ENCODE measurements at places on chromosomes 4 and X. TPM values are rescaled to one million over a fixed set of nuclear protein-coding genes. Genes with fewer than 3 reads are reported as not detected.

DOK7 gene
- 3.3 TPM for total RNA-seq

DLG3 gene
- 22.8 TPM for total RNA-seq

RASGEF1B gene
- total RNA-seq = 19.2 TPM

TENT5D gene
- total RNA-seq = not detected

CLGN gene
- not detected for total RNA-seq

EVC gene
- 58.2 TPM for total RNA-seq

ADH1A gene
- total RNA-seq = 3.5 TPM

MAGEA1 gene
- total RNA-seq = not detected

EPGN gene
- not detected for total RNA-seq

RBBP7 gene
- 89.4 TPM for total RNA-seq

EIF1AX gene
- 71.1 TPM for total RNA-seq

AMBN gene
- not detected for total RNA-seq

DNA sequence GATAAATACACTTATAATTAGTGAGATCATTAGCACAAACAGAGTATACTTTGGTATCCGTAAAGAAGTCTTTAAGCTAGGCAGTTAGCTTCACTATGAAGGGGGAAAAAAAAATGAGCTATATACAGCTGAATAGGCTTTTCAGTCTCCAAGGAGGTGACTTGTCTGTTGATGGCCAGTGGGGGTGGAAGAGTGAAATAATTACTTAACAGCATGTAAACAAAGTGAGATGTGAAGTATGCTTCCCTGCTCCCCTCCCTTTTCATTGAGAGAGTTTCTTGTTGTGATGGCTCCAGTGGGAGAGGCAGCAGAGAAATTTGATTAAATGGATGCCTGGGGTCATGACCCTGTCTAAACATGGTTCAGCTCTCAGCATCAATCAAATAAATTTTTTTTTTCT lies 180.9 kb downstream of the DACH2 start:
- no peak for DNase-seq

GRCh38 chr4:28444886-28445496 lies 1584.3 kb downstream of the STIM2 start:
- no peak for DNase-seq

DNA sequence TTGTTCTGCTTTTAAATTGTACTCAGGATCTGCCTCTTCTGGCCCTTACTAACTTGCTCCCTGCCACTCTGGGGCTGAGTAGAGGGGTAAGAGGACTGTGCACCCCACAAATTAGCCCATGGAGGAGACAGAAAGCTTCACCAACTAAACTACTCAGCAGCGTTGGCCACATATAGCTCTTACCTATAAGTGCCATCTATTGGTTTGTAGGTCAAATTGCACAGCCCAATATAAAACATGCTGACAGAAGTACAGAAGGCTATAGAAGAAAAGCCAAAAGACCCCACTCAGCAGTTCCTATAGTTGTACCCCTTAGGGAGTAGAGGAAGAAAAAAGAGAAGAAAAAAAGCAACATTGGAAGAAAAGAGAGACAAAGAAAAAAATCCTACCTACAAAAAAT lies 341.2 kb upstream of the FMR1 start:
- no peak for DNase-seq

- no peak for DNase-seq
Measured at GRCh38 chr4:71095141-71095540, 101.7 kb downstream of the DCK start.

- DNase-seq = no peak
Measured at GRCh38 chrX:133333154-133333750, 82.0 kb downstream of the GPC4 start.

GRCh38 chr4:159600061-159600460 lies 497.2 kb downstream of the RAPGEF2 start:
- no peak for DNase-seq

DNA sequence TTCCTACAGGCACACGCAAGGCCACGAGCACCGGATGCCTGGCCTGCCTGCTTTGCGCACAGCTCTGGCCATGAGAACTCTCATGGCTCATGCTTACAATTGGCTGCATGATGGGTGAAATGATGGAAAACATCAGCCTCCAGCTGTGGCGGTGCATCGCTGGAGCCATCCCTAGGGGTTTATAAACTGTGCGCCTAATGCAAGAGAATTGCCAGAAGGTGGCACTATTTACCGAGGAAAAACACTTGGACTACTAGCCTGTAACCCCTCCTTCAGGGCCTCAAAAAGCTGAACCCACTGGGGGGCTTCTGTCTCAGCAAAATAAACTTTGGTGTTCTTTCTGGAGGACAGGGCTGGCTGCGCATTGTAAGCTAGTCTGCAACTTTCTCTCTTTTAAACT lies 51.9 kb downstream of the PHKA2 start:
- DNase-seq = no peak

DNA sequence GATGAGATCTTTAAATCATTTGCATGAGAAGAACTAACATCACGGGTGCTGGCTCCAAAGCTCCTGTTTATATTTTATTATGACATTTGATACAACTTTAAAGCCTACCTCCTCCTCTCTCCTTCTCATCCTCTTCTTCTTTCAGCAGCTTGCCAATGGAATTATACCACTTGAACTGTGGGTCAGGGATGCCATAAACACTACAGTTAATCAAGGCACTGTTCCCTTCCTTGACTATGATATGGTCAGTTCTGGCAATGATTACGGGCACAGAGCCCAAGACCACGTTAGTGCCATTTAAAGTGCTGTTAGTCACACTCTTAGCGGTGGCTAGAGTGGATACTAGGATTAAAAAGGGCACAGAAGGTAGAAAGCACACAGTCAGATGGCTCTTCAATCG lies 20.7 kb downstream of the MFAP3L start:
- DNase-seq = peak; percentile 76

DNA sequence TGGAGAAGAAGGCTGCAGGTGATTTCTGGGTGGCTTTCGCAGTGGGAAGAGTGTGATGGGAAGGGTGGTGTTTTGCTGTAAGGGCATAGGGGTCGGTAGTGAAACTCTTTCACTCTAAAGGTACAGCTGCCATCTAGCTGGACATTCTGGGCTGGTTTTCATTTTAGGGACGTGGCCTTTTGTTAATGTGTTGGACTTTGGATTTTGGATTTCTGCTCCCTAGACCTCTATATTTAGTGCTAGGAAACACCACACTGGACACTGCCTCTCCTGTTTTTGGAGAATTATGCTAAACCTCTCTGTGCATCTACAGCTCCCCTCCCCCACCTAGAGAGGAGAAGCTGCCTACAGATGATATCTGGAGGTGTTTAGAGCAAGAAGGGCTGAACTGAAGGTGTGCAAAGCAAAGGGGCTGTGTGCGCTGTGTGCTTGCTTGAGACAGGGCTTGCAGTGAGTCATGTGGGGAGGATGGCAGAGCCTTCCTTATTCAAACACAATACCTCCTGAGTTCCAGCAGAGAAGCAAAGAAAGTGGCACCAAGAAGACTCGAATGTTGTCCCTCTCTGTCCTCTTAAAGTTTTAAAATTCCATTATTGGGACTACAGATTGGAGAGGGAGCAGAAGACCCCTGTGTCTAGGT lies 47.9 kb downstream of the STARD8 start:
- DNase-seq = no peak

GRCh38 chr4:168648929-168649328 lies 152.1 kb downstream of the PALLD start:
- no peak for DNase-seq

GRCh38 chr4:184729946-184730345 lies 4.0 kb downstream of the CENPU start:
- no peak for DNase-seq

DNA sequence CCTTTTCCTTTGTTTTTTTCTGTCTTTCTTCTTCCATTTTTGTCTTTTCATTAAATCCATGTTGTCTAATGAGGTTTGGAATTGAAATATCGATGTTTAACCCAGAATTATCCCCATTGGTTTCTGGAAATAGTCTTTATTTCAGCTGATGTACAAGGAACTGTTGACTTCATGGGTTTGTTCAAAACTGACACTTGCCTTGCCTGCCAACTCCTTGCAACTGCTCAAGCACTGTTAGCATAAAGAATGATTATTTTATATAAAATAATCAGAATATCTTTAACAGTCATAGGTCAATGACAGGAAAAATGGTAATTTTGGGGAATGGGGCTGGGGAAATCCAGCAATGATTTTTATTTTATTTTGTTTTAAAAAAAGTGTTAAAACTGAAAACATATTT lies 359.6 kb upstream of the LCORL start:
- DNase-seq = no peak

GRCh38 chr4:145041378-145041777 lies 56.6 kb downstream of the ANAPC10 start:
- no peak for DNase-seq

GRCh38 chrX:83504721-83505479 lies 3.2 kb upstream of the POU3F4 start:
- DNase-seq = no peak

- DNase-seq = no peak
Measured at GRCh38 chr4:55297346-55297745, 48.7 kb upstream of the SRD5A3 start.

DNA sequence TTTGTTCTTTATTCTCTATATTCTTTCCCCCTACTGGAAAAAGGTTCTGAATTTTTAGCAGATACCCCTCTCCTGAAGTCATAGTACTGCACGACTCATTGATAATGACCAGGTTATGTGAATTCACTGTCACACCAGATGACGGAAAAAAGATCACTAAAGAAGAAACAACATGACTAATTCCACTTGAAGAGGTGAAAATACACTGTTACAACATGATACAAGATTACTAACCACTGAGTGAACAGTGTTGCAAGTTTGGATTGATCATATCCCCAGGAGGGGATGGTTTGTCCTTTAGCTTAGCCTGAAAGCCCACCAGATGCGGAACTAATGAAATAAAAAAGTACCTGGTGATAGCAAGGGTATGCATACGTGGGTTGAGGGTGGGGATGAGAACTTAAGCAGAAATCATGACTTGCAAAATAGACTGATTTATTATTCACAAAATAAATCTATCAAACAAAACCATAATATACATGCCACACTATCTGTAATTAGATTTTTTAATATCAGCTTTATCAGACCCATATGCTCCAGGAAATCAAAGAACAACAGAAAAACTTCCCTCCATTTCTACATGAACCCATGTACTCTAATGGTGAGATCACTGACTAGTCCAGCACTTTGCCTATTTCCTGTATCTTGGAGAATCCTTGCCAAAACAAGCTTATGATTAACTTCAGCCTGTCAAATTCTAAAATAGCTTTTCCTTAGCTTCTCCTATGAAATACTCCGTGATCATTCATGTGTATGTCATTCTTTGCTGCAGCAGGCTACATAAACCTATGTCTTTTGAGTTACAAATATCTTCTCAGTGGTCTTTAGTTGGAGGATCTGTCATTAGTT lies 257.4 kb upstream of the AGA start:
- no peak for DNase-seq

DNA sequence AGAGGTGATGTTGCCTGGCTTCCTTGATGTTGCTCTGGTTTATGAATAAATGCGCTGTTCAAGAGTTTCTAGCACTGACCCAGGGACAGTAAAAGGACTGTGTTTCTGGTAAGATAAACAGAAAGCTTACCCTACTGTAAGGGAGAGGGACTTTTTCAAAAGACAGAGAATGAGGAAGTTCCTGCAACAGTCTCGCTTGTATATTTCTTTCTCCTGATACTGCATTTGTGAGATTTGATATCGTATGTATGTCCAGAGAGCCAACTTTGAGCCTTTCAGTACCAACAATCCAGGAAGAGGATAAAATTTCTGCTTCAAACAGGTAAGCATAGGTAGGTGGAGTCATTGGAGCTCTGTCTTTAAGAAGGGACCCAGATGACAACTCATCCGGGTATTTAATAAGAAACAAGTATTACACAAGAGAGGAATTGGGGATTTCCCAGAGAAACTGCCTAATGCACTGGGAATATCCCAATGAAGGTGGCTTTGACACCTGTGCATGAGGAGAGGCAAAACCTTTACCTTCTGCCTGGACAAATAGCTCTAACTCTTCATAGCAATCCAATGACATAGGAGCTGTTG lies 773 bp downstream of the DAPP1 start:
- no peak for DNase-seq

DNA sequence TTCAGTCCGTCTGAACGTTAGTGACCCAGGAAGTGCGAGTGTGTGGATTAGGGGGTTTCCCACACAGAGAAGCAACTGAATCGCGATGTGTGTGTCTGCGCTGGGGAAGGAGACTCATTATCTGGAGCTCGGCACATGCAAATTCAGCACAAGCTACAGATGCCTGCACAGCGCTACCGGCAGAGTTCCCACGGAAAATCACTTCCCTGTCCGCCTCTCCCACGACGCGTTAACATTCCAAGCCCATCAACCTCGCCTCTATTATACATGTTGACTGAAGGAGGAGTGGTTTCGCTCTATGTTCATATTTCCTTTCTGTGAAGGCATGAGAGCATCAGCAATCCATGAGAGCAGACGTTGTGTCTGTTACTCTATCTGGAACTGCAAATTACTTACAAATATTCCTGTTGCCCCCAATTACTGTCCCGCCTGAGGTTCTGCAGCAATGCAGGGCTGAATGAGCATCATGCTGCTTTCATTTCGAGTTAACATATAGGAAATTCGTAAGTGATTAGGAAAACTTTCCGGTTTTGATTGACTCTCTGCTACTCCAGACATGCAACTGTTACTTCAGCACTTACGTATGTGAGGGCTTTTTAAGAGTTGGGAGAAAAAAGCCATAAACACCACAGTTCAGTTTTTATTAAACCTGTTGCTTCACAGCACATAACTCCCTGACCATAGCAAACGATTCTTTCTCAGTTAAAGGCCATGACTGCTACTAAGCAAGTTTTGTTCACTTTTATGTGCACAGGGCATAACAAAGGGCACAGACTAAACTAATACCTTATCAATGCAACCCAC lies 15.0 kb upstream of the MTNR1A start:
- no peak for DNase-seq

DNA sequence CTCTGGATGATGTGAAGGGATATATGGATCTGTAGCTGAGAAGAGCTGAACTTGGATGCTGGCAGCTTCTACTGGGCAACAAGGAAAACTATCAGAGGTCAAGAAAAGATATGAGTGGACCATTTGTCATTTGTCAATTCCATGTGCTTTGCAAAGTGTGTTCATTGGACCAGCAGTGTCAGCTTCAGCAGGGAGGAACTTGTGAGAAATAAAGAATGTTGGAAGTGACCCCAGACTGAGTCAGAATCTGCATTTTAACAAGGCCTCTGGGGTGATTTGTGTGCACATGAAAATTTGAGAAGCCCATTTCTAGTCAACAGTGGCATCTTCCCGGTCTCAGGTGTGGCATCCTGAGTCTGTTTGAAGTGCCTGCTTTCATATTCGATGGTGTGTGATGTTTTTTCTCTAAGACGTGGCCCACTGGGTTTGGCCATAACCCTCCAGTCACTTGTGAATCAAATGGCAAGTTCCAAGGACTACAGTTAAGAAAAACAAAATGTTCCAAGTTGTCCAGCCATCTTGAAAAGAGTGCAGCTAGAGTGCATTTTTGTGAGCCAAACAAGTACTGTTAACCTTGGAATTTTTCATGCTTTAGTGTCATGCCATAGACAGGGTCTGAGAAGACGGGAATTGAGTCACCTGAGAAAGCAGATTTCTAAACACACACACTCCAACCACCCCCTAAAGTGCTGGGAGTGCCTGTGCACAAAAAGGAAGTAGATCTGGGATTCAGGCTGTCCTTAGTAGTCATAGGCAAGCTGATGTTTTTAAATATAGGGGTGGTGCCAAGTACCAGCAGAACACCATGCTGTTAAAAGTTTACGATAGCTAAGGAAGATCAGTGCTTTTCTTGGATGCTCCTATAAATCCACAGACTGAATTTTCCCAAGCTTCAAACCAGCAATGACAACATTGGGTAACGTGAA lies 26.4 kb downstream of the GPM6B start:
- no peak for DNase-seq

Measured in aorta (tissue), 5 donors.